Stimulated activated CD4-positive, alpha-beta T cell treated with anti-CD3 and anti-CD28 coated beads, Interleukin-12 subunit alpha, Interleukin-12 subunit beta, amount 100 ng/mL, for 4 hours (primary cell): ENCODE measurements at places on chromosomes 12 and 14.

DNA sequence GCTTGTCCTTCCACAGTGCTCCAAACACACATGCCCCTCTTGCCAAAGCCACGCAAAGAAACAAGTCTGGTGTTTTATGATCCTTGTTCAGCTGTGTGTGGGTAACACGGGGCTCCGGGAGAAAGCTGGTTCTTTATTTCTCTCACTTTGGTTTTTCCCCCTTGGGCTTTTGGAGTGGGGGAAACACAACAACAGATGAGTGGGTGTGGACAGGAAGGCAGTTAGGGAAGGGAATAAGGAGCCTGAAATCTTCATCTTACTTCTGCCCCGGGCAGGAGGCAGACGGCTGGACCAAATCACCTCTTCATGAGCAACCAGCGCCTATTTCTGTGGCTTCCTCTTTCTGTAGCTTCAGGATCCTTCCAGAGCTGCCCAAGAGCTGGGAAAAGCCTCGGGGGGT is 218.5 kb downstream of the PHETA1 start:
- DNase-seq, result no peak

DNA sequence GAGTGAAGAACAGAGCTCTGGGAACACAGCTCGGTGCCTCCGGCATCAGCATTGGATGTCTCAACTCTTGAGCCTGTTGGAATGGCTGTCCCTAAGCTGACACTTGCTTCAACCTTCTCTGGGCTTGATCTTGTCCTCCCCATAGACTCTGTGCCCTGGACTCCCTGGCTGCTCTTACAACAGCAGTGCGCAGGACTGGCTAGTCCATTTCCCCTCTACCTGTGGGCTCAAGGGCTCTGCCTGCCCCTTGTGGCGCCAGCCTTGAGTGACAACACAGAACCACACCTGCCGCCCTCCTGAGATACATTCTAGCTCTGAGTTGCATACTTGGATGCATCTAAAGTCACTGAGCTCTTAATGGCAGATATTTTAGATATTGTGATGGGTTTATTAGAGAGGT is 6.2 kb downstream of the CRADD start:
- DNase-seq, result no peak

- DNase-seq, result no peak
Measured at GRCh38 chr12:8947737-8948136, 1.7 kb downstream of the M6PR start.

DNA sequence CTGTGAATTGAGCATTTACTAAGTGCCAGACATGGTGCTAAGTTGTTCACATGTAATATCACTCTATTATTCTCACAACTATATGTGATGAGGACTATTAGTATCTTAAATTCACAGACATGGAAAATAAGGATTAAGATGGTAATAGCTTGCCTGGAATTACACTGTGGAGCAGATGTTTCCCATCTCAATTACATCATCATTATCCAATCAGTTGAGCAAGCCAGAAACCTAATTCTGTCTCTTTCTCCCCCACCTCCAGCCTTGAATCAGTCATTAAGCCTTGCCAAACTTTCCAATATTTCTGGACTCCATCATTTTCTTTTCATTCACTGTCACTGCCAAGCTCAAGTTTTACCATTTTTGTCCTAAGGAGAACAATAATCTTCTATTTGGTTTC is 287.8 kb upstream of the KITLG start:
- no peak for DNase-seq

DNA sequence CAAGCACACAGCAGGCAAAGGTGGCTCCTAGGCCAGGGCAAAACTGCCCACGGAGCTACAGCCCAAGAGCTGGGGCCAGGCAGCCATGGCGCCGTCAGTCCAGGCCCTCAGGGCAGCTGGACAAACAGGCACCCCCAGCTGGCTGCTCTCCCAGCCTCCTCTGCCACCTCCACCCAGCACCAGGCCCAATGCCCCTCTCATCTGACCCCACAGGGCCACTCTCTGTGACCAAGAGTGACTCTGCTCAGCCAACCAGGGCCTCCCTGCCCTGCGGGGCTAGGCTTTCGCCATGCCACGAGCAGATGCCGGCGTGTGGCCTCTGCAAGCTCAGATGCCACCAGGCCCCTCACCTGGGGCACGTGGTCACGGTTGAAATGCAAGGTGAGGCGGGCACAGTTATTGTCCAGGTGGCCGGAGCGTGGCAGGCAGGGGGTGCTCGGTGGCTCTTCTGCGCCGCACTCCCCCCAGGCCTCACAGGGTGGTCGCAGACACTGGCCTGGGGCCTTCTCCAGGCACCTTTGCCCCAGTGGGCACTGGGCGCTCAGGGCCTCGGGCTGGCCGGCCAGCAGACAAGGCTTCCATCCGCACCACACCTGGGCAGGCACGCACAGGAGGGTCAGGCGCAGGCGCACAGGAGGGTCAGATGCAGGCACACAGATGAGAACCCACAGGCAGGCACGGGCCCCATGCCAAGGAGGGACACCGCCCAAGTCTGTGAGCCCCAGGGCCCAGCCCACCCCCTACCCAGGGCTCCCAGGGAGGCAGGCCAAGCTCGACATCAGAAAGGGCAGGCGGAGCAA is 23.0 kb downstream of the JAG2 start:
- no peak for DNase-seq

DNA sequence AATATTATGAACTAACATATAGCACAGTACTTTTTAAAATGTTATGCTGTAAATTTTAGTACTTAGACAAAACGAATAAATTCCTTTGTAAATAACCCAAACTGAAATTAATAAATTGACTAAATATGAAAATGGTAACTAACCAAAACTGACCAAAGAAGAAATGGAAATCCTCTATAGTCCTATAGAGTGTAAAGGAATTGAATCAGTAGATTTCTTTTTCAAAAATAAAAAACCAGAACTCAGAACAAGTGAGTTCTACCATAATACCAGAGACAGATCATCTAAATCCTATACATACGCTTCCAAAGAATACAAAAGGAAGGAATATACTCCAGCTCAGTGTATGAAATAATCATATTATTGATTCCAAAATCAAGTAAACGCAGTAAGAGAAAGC is 39.8 kb downstream of the TMPRSS12 start:
- DNase-seq, result no peak

GRCh38 chr12:5546616-5547015 is 114.7 kb downstream of the NTF3 start:
- DNase-seq, result no peak

DNA sequence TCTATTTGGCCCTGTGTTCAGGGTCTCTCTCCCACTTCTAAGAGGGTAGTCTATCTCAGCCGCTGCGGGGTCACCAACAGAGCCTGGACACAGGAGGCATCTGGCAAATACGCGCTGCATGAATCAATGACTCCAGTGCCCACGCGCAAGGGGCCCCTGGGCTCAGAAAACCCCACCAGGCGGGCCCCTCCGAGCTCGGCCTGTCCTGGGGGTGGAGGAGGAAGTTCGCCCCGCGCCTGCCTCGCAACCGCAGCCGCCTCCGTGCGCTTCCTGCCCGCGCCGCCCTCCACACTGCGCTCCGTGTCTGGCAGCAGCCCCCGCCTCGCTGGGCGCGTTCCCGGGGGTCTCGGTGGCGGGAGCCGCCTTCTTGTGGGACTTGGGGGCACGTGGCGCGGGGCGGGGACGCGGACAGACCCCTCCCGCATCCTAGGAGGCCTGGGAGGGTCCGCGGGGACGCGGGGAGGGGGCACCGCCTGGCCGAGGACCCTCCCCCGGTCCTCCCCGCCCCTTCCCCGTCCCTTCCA is 811 bp upstream of the FBRSL1 start:
- peak; percentile 58 for DNase-seq

DNA sequence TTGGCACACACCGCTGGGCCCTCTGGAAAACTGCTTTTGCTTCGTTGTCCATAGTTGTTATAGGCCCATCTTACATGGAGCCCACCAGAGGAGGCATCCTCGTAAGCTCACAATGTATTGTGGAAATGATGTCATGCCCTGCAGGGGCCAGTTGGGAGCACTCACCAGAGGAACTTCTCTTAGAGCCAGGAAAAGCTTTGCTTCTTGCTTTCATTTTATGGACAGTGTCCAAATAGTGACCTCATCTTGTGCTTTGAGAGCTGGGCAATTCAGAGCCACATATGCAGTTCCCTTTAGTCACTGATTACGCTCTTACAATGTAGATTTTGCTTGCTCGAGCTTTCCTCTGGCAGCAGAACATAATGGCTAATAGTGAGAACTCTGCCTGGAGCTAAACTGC is 275.6 kb downstream of the AACS start:
- no peak for DNase-seq

DNA sequence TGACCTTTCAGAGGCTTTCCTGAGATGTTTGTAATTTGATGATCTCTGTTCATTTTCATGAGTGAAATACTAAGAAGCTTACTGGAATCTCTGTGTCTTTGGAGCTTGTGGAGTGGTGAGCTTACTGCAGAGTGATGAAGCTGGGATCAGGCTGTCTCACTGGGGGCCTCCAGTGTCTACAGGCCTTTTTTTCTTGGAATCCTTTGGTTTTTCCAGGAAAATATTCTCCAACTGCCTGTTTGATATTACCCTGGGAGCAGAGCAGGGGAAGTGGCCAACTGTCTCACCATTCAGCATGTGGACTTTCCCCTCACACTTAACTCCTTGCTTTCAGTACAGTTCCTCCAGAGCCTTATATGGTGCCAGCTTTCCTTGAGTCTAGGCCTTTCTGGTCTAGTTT is 62.0 kb upstream of the KCNA1 start:
- DNase-seq, result no peak

- no peak for DNase-seq
Measured at GRCh38 chr14:91284791-91285548, 40.5 kb upstream of the GPR68 start.

GRCh38 chr14:54680651-54681050 is 113.7 kb downstream of the SAMD4A start:
- DNase-seq, result no peak

DNA sequence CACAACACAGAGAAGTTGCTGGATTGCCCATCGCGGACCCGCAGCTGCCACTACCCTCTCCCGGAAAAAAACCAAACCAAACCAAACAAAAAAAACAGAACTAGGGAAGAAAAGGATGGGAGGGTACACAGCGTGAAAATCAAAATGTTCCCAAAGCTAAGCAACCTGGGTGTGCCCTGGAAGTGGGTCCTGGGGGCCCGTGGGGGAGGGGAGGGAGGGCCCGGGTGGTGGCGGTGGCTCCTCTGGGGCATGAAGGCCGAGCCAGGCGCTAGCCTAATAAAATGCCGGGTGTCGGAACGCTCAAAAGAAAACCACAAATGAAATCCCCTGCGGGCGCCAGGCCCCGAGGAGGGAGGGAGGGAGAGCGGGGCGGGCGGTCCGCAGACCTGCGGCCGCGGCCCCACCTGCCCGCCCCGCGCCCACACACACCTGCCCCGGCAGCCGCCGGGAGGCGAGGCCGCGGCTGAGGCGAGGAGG is 787 bp downstream of the HECTD4 start:
- DNase-seq, result peak; percentile 19

DNA sequence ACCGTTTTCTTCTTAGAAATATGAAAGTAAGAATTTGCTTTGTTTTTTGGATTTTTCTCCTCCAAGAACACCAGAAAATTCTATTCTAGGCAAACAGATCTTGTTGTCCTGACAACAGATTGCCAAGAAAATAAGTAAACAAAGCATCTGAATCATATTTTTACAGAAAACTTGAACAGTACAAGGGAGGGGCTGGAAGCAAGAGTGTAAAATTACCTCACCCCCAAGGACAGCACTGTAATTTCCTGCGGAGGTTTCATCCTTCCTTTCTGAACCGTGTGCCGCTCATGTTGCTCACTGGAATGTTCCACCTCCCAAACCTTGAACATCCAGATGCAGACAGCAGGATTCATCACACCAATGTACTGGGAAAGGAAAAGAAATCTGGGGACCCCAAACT is 5.4 kb upstream of the CAMKK2 start:
- DNase-seq, result no peak

DNA sequence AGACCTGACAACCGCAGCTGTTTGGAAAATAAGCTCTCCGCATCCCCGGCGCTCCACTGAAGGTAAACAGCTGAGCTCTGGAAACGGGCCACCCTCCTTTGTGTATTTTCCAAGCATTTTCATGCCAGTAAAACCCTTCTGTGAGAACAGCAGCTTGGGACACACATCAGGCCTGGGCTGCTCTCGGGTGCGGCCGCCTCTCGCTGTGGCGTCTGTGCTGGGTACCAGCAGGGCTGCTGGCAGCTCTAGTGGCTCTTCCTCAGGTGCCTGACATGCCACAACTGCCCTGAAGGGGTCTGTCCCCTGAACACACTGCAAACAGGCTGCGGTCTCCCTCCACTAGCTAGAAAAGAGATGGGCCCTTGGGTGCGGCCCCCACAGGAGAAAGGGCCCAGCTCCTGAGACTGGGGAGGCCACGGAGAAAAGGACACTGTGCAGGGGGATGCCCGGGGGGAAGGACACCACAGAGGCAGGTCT is 96.3 kb downstream of the ITPK1 start:
- DNase-seq, result no peak

DNA sequence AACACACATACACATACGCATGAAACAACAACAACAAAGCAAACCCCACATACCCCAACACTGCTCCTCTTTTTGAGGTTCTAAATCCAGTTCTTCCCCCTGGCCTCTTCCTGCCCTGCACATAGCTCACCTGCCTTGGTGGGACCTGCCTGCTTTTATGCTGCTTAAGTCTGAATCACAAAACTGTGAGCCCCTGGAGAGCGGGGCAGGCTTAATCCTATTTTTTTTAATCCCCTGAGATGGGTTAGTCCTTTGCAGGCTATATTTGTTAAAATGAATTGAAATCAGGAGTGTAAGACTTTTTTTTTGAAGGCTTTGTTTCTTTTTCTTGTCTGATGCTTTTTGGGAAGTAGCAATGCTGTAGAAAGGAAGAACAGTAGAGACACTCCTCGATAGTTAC is 84.6 kb upstream of the MAX start:
- no peak for DNase-seq

DNA sequence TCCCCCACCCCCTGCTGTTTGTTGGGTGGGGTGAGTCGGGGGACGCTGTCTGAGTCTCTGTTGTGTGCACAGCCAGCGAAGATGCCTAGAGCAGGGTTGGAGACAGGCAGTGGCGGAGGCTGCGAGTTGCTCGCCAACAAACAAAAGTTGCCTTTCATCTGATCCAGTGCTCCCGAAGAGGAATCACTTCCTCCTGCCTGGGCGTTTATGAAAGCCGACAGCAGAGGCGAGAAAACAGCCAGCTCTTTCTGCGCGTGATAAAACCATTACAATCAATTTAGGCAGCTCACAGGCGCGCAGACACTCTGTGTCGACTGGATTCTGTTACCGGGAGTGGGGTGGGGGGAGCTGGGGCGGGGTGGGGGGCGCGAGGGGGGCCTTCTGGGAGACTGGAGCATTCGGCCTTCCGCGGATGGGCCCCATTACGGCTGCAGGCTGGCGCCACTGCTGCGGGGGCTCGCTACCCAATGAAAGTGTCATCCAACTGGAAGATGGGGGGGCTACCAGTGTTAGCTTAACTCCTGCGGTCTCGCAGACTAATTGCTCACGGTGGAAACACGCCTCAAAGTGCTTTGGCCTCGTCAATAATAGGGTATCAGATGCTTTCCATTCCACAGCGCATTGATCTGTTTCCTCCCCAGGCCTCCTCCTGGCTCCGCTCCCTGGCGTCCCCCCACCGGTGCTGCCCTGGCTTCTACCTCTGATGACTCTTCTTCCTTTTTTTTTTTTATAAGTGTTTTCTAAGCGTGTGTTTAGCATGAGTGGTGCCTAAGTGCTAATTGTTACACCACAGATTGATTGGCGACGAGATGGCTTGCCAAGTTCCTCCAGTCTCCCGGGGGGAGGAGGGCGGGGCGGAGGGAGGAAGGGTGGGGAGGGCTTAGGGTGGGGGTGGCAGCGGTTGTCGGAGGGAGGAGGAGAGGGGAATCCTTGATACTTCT is 678.4 kb downstream of the MED13L start:
- no peak for DNase-seq

GRCh38 chr14:87679866-87680265 is 313.1 kb downstream of the GALC start:
- no peak for DNase-seq
